ENCODE measurements at places on chromosomes 12 and 14.

DNA sequence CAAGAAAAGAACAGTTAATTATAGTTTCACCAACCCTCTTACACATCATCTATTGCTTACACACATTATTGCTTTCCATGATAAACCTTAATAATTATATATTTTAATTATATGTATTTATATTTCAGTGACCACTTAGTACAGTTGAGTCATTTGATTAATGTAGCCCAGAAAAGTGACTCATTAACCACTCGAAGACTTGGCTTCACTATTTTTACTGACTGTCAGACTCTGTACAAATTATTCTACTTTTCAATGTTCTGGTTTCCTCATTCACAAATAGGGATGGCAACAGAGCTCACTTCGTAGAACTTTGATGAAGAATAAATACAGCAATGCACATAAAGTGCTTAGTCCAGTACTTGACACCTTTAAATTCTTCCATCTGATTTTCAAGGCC is 98.3 kb downstream of the CFAP54 start:
- DNase-seq: peak; percentile 4

GRCh38 chr14:101839236-101839635 is 77.7 kb downstream of the PPP2R5C start:
- DNase-seq: no peak

DNA sequence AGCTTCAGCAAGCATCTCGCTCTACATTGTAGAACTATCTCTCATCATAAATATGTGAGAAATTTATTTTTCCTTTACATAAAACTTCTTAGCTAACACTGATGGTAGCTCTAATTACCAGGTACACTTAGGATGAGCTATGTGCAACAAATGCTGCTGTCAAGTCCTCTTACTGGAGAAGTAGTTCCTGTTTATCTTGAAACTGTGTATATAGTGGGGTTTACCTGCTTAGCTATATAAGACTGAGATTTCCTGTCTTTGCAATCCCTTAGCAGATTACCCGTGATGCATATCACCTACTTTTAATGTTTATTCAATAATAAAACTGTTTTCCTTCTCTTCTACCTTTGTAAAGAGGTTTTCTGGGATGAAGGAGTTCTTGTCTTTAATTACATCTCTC is 98.0 kb upstream of the USP15 start:
- no peak for DNase-seq

GRCh38 chr12:68227356-68227755 is 1.7 kb upstream of the IL26 start:
- no peak for DNase-seq

DNA sequence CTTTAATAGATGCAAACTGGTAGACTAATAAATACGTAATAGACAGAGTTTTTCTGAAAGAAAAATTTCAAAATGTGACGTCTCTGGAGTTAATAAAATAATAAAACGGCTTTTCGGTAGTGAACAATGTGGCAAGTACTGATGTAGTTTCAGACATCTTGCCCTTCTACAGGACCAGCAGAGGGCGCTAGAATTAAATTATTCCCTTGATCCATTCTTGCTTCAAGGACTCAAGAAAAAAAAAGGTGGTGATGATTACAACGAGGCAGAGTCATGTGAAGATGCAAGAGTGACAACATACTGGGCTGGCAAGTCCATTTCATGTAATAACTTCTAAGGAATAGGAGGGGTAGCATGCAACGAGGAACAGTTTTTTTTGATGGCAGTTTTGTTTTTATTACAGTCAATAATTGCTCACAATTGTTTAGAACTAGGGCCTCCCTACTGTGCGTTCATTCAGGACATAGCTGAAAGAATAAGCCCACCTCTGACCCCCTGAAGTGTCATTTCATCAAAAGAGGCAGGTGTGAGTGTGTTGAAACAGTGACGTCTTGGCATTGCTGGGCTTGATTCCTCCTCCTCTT is 101.0 kb upstream of the GZMB start:
- DNase-seq: peak; percentile 63

GRCh38 chr12:4423528-4424195 is 22.0 kb downstream of the FGF6 start:
- no peak for DNase-seq

GRCh38 chr14:50667996-50668825 is at the start of gene SAV1:
SAV1 (minus strand) TSS chr14:50668306; CDS start chr14:50667967, 339 bp downstream.
- DNase-seq: peak; percentile 69

- no peak for DNase-seq
Observed at GRCh38 chr14:65613131-65613650, 200.7 kb downstream of the FUT8 start.

- DNase-seq: no peak
Observed at GRCh38 chr14:103061482-103061976, 4.2 kb upstream of the CDC42BPB start.

GRCh38 chr14:23694085-23694948 is 58.2 kb downstream of the DHRS2 start:
- no peak for DNase-seq

DNA sequence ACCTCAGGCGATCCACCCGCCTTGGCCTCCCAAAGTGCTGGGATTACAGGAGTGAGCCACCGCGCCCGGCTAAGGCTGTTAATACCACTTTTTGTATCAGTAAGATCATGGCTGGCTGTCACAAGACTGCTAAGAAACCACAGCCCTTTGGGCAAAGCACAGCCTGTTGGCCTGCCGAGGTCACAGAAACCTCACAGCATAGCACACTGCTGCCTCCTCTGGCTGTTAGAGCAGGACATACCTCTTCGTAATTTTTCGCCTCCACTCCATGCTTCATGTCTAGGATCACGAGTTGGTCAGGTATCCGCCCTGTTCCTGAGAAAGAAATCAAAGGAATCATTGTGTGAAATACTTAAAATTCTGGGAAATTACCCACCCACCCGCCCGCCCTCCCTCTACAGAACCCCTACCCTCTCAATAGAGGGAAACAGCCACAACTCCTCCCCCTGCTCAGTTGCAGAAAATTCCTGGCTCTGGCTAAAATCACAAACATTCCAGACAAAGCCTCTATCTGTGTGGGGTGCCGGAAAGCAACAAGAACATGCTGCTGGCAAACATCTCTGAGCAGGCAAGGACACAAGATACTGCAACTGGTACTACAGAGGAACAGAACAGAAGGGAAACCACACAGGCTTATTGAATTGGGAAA is 20.7 kb upstream of the NEK9 start:
- peak; percentile 81 for DNase-seq

- DNase-seq: no peak
Observed at GRCh38 chr12:124240493-124240892, 54.4 kb upstream of the RFLNA start.

GRCh38 chr14:57692671-57693070 is 173.2 kb downstream of the SLC35F4 start:
- peak; percentile 60 for DNase-seq

DNA sequence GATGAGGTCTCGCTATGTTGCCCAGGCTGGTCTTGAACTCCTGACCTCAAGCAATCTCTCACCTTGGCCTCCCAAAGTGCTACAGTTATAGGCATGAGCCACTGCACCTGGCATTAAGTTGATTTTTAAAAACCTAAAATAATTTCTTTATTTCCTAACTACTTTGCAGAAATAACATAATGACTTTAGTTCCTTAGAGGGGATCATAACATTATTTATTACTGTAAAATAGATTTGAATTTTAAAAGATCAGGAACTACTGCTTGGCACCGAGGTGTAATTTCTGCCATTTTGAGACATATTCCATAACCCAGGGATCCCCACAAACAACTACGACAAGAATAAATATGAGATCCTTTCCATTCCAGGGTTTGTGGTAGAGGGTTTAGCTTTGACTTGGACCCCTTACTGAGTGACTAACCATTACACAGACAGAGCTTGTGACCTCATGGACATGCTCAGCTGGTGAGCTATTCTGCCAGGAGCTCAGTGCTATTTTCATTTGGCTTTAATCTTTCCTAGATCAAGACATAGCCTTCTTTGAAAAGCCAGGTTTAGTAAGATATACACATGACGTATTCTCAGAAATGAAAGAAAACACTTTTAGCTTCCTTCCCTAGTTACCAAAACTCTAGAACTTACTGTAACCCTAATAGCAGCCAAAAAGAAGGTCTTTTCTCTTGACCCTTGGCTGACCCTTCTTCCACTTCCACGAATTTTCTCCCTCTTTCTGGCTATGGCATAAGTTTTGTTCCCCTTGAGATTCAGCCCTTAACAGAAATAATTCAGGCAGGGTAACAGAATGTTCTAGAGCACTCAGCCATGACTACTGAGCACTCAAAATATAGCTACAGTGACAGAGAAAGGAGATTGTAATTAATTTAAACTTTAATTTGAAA is 75.1 kb upstream of the NUDT4 start:
- no peak for DNase-seq

GRCh38 chr14:103115845-103116572 is 7.3 kb upstream of the TNFAIP2 start:
- DNase-seq: no peak

GRCh38 chr12:38930990-38931389 is 25.6 kb upstream of the CPNE8 start:
- DNase-seq: no peak

GRCh38 chr14:25759256-25759655 is 709.3 kb upstream of the STXBP6 start:
- no peak for DNase-seq

DNA sequence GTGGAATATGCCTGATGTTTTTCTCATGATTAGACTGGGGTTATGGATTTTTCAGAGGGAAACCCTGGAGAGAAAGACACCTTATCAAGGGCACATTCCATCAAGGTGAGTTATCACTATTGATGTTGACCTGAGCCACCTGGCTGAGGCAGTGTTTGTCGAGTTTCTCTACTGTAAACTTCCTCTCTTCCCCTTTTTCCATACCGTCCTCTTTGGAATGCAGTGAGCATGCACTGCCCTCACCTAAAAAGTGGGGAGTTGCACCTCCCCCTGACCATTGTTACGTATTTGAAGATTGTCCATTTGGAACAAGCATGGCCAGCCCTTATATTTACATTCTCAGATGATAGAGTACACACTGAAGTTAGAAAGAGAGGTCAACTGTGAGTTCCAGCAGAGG is 53.9 kb upstream of the PWP1 start:
- no peak for DNase-seq

- peak; percentile 40 for DNase-seq
Observed at GRCh38 chr12:14618983-14619382, 51.3 kb upstream of the PLBD1 start.

DNA sequence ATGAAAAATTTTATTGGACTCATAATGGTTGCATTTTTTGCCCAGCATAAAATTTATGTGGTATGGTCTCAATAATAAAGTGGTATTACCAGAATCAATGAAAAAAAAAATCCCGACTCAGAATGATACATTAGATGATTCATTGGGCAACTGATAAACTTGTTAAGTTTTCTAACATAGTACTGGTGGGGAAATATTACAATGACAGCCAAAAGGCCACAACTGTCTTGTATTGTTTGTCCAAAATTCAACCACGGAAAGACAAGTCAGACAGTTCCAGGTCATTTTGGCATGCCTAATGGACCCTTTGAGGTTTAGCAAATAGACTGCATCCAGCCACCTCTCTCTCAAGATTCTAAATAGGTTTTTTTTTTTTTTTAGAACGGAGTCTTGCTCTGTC is 70.5 kb upstream of the TRIM9 start:
- DNase-seq: no peak

GRCh38 chr14:23125933-23126524 is 7.0 kb upstream of the CEBPE start:
- DNase-seq: no peak

GRCh38 chr14:23177181-23177580 is 6.3 kb downstream of the SLC7A8 start:
- no peak for DNase-seq

DNA sequence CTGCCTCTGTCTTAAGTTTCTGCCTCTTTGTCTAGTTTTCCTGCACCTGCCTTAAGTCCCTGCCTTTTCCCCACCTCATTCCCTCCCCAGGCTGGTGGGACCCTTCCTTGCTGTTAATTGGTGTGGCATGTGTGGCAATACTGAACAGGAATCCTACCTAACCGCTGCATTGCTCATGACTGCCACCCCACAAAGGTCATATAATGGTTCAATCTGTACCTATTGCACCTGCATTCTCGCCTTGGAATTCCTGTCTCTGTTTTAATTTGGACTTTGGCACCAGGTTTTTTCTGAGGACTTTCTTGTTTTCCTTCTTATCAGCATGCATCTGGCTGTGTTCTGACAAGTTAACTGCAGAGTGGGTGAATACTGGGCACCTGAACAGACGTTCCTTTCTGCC is 966.2 kb upstream of the TMEM132C start:
- DNase-seq: no peak

DNA sequence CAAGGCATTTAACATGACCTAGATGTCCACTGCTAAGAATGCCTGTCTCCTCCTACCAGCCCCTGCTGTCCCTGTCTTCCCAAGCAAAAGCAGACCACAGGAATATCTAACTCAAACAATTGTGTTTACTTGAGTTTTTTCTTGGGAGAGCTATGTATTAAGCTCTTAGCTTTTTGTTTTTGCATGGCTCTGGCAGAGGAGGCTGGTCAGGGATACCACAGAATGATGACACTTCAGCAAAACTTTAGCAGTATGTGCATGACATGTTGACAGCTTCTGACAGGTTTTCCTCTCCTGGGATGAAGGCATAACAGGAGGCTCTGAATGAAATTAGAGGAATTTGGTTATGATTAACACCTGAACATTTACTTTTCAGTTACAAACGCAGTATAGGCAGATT is 6.9 kb downstream of the TMBIM6 start:
- DNase-seq: no peak

GRCh38 chr12:62724947-62725451 is 210.0 kb downstream of the PPM1H start:
- peak; percentile 91 for DNase-seq

GRCh38 chr14:23182372-23183157 is 895 bp downstream of the SLC7A8 start:
- DNase-seq: peak; percentile 32

DNA sequence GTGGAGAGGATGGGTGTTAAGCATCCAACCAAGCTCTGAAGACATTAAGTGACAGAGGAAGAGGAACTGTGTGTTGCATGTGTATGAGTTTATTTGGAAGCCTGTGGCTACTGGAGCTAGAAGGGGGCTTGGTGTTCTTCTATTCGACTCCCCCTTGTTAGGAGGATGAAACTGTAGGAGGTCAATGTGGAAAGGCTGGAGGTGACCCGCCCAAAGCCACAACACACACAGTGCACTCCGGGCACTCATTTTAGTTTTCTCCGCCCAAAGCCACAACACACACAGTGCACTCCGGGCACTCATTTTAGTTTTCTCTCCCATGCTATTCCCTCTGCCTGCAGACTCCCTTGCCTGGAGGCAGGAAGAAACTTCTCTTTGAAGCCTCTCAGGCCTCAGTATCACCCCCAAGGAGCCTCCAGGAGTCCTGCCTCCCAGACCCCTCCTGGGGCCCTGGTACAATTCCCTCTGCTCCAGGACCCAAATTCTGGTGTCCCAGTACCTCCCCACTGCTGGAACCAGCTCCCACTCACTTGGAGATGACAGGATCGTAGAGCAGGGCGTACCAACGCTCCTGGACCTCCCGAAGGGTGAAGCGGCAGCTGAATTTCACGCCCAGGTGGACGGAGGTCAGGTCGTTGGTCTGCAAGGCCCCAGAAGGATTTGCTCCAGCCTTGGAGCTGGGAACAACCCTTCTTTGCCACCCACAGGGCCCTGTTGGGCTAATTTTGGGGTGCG is 3.8 kb downstream of the MCRS1 start:
- DNase-seq: no peak

- DNase-seq: no peak
Observed at GRCh38 chr12:43208221-43208620, 343.8 kb downstream of the ADAMTS20 start.

GRCh38 chr14:61037215-61037614 is 56.2 kb downstream of the SLC38A6 start:
- no peak for DNase-seq

- DNase-seq: no peak
Observed at GRCh38 chr12:92551210-92551609, 151.6 kb upstream of the PLEKHG7 start.

- no peak for DNase-seq
Observed at GRCh38 chr14:68815298-68816182, 22.7 kb upstream of the ZFP36L1 start.

- no peak for DNase-seq
Observed at GRCh38 chr12:52949413-52950331, 754 bp downstream of the KRT18 start.
